ENCODE measurements at places on chromosomes 5 and 9.

GRCh38 chr9:33138768-33139167, 28.4 kb downstream of the B4GALT1 start:
- no peak for DNase-seq

- peak; percentile 62 for DNase-seq
Measured at GRCh38 chr5:132238169-132238744, 10.6 kb upstream of the P4HA2 start.

DNA sequence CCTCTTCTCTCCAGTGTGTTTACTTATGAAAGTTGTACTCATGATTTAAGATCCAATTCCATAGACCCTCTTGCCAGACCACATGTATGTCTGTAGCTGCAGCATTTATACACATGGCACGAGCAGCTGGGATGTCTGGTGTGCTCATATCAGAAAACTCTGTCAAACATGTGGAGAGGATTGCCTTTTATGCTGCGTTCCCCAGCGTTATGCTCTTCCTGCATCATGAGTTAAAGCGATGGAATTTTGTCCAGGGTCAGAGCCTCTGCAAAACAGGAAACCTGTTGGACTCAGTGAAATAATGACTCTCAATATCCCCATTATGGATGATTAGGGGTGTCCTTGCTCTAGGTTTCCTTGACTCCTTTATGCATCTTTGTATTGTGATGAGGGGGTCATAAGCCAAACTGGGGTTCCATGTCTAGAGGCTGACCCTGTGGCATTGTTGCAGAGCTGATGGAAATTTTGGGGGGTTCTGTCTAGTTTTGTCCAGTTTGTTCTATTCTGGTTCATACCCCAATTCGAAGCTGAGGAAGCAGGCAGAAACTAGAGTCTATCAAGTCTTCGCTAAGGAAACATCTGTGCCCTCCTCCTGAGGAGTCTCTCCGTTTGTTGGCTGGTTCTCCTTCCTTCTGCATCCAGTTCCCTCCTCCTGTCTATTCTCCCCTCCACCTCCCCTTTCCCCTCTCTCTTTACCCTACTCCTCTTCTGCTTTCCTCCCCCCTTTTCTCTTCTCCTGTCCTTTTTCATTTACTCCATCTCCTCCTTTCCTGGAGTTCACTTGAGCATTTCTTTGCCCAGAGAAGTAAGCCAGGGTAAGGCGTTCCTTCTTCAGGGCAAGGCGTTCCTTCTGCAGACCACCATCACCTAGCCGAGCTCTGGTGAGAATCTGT, 252.8 kb downstream of the MAST4 start:
- no peak for DNase-seq

DNA sequence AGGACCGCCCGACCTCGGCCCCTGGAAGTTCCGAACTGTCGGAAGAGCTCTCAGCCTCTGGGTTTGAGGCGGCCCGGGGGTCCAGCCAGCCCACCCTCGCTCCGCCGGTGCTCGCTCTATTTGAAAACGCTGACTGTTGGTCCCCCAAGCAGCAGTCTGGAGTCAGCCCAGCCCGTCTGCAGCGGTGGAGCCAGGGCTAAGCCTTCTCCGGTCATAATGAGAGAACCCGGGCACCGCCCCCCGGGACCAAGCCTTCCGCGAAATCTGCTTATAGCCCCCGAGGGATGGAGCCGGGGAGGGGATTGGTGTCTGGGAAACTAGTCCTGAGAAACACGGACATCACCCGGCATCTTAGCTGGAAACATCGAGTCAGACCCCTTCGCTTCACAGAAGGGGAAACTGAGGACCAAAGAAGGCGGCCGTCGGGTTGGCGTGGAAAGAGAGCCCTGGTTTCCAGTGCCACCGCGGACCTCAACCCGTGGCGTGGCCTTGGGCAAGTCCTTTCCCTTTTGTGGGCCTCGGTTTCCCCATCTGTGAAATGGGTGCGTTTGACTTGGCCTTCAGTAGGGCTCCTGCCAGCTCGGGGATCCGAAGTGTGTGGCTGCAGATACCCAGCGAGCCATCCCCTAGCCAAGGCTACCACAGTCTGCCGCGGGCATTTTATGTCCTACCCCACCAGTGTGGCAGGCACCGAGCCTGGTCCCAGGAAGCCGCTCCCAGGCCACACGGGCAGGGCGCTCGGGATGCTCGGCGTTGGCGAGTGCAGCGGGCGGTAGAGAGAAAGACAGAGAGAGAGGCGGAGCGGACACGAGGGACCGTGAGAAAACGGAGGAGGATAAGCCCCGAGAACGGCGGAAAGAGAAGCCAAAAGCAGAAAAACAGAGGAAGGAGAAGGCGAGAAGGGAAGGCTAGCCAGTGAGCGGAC, 857 bp downstream of the ADAM19 start:
- peak; percentile 12 for DNase-seq

DNA sequence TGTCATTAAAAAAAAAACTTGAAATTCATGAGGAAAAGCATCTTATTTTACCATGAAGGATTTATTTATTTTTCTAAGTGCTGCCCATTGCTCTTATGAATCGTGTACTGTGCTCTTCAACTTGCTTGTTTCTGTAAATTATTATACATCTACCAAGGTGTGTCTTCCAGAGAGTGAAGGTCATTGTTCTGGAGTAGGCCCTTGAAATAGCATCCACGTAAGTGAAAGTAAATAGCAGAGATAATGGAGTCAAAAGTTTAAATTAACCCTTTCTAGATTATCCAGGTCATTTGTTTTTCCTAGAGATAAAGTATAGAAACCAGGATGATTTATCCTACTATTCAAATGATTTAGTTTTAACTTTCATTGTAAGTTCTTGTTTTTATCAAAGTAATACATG, 473.1 kb downstream of the DIRAS2 start:
- no peak for DNase-seq

- no peak for DNase-seq
Measured at GRCh38 chr5:84378961-84379360, 5.7 kb downstream of the EDIL3 start.

DNA sequence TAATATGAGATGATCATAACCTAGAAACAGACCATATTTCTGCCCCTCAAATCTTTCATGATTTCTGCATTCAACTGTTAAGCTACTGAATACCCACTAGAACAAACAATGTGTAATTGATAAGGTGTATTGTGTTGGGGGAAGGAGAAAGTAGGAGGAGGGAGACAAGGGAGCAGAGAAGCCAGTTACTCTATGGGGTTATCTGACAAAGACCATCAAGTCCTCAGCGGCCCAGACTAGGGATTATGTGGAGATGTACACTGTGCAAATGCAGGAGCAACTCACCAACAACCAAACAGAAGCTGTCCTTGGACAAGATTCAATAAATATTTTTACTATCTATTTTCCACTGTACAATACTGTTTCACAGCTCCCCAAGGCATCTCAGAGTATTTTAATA, 2.7 kb downstream of the NRG2 start:
- no peak for DNase-seq

GRCh38 chr9:34690983-34691935, at the start of gene CCL19:
Gene CCL19 (minus strand): TSS chr9:34691276. CDS start chr9:34691139, 137 bp downstream.
- no peak for DNase-seq

DNA sequence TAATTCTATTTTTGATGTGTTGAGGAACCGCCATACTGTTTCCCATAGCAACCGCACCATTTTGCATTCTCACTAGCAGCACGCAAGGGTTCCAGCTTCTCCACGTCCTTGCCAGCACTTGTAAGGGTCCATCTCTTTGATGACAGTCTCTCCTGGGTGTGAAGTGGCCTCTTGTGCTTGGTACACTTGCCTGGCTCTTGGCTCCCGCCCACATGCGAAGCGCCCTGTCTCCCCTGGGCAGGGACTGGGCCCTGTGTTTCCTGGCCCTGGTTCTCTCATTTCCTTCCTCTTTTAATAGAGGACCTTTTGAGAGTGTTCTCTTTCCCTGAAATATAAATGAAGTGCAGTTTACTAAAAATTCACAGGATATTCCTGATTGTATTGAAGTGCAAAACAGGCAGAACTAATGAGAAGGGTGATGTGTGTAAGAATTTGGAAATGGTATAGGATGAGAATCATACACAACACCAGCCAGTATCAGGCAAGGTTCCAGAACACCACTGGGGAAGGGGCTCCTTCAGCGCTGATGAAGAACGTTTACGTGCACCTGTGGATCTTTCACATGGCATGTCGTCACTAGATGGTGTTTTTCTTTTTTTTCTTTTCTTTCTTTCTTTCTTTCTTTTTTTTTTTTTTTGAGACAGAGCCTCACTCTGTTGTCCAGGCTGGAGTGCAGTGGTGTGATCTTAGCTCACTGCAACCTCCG, 73.0 kb downstream of the EHMT1 start:
- DNase-seq, result no peak

DNA sequence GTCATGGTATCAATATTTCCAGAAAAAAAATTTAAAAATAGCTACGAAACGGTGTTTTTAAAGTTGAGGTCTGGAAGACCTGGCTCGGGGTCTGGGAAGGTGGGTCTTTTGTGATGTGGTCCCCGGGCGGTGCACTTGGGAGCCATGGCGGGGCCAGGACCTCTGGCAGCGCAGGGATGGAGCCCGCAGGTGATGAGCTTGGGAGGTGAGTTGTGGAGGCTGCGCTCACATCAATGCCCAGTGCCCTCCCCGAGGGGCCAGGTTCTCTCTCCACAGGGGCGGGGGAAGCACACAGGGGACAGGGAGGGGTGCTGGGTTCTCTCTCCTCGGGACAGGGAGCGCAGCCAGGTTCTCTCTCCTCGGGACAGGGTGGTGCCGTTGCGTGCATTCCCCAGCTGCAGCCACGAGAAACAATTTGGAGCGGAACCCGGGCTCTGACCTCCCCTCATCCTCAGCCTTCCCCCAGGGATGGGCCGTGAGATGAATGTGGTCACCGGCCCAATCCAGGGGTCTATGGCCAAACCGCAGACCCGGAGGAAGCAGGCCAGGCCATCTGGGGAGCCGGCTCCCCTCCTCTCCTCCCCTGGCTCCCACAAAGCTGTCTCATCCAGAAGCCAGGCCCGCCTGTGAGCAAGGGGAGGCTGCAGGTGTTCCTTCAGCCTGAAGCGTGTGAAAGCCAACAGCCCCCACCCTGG, 25.8 kb downstream of the DBH start:
- no peak for DNase-seq

GRCh38 chr9:34585946-34586669, 3.4 kb downstream of the CNTFR start:
- no peak for DNase-seq

DNA sequence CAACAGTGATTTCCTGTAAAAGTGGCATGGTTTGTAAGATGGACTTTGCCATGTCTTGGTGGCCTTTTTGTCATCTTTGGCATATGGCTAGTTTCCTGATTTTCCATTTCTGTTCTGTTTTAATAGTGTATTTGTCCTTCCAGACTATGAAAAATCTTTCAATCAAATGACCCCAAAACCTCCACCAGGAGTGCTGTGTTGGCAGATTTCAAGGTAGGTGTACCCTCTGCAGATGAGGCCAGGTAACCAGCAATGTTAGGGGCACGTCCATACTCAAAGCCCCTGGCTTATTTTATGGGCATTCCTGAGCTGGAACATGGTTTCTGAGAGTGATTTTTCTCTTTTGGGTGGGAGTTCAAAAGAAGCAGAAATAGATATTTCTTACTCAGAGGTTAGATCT, 15.2 kb upstream of the MAP1B start:
- DNase-seq, result no peak

DNA sequence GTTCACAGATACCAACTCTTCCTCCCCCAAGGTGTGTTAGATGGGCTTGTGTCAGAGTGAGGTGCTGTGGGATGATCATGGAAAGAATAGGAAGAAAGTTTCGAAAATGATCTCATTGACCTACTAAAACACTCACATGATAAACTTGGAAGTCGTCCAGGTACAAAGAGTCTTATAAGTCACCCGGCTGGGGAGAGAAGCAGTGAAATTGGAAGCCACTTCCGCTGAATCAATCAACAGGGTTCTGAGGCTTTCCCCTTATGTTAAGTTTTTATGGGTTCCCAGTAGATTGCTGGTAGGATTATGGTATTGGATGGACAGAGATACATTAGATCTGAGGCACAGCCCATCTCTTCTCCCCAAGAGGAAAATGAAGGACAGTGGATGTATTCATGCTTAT, 218.8 kb upstream of the MSX2 start:
- DNase-seq, result no peak

DNA sequence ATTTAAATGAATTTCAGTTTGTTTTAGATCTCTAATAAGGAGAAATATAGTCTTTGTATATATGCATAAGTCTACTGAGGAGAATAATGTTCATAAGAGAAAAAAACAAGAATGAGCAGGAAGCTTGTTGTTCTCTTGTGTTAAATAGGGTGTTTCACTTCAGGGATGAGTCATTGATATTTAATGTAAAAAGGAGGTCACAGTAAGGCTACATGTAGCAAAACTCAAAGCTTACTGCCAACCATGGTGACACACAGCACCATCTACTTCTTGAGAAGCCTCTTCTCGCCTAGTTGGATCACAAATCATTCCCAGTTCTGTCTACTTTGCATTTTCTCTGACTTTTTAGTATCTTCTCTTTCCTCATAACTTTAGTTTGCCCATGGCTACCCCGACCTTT, 1466.0 kb upstream of the C9orf72 start:
- no peak for DNase-seq

All from stimulated activated CD4-positive, alpha-beta T cell treated with anti-CD3 and anti-CD28 coated beads, Interleukin-1b, Interleukin-23, amount 100 ng/mL, for 24 hours (primary cell).